ENCODE measurements at places on chromosomes 4 and X.

GRCh38 chr4:18463987-18464559 lies 442.5 kb upstream of the LCORL start:
- no peak for DNase-seq

DNA sequence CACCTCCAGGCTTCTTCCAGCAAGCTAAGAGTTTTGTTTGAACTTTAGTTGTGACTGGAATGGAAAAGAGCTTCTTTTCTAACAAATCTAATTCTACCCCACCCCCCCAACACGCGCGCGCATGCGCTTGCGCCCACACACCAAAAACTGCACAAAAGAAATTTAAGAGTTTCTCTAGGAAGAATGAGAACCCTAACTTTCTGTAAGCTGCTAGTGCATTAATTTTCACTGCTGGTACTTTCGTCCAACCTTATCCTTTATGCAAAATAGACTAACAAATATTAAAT lies 9.0 kb upstream of the INTU start:
- no peak for DNase-seq

GRCh38 chr4:107699466-107700206 lies 20.4 kb downstream of the PAPSS1 start:
- DNase-seq = no peak

GRCh38 chr4:124790471-124790870 lies 77.9 kb upstream of the ANKRD50 start:
- DNase-seq = no peak

DNA sequence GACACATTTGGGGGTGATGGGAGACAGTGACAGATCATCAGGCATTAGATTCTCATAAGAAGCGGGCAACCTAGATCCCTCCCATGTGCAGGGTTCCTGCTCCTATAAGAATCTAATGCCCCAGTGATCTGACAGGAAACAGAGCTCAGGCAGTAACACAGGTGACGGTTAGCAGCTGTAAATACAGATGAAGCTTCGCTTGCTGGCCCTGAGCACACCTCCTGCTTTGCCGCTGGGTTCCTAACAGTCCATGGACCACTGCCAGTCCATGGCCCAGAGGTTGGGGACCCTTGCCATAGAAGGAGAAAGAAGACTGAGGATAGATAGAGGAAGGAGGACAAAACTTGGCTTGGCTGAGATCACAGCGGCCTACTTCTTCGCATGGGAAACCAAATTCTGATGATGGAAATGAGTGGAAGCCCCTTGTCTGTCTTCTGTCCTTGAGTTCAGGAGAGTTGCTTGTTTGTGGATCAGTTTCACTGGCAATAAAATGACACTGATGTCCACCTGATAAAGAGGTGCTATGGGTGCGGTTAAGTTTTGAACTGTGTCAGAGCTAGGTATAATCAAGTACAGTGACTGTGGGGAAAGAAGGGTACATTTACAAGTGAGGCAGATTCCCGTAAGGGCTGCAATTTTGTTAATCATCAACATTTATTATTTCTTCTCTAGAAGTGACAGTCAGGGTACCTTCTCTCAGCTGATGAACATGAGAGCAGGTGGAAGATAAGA lies 1.7 kb upstream of the TIFA start:
- DNase-seq = no peak

GRCh38 chrX:48800574-48801279 lies 1.1 kb upstream of the HDAC6 start:
- DNase-seq = no peak

GRCh38 chr4:92100975-92101374 lies 202.8 kb upstream of the GRID2 start:
- DNase-seq = no peak

All from SW 1271 (cell line).